ENCODE measurements at places on chromosomes 2 and 18.

- DNase-seq, result no peak
Observed at GRCh38 chr2:164073101-164074074, 337.6 kb upstream of the FIGN start.

GRCh38 chr2:223060201-223060825 is 8.3 kb downstream of the KCNE4 start:
- no peak for DNase-seq

GRCh38 chr2:6025391-6025790 is 333.2 kb downstream of the SOX11 start:
- DNase-seq, result no peak

- no peak for DNase-seq
Observed at GRCh38 chr18:70506511-70506910, 217.7 kb downstream of the SOCS6 start.

DNA sequence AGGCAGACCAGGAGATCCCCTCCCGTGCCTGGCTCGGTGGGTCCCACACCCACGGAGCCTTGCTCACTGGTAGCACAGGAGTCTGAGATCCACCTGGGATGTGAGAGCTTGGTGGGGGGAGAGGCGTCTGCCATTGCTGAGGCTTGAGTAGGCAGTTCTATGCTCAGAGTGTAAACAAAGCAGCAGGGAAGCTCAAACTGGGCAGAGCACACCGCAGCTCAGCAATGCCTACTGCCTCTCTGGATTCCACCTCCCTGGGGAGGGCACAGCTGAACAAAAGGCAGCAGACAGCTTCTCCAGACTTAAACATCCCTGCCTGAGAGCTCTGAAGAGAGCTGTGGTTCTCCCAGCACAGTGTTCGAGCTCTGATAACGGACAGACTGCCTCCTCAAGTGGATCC is 85.1 kb downstream of the UGP2 start:
- no peak for DNase-seq

DNA sequence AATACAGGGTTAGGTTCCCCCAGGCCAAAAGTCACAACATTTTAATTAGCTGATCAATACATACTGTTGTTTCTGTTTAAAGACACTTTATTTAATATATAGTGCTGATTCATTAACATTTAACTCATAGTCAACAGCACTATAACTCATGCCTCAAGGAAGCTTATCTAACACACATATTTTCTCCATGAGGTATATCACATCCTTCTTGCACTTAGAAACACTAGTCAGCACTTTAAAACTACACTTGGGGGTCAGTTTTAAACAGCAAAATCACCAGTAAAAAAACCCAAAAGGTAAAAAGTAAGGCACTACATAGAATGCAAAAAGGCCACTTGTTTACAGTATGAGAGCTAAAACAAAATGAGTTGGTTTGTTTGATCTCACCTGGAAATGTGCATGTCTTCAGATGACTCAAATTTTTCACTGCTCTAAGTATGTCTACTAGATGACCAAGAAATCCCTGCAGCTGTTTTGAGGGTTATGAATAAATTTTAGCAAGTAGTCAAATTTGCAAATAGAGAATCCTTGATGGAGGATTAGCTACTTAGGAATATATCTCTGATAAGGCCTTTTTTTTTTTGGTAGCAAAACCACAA is 54.1 kb upstream of the EPB41L5 start:
- no peak for DNase-seq
